ENCODE measurements at places on chromosomes 13 and 19.

- DNase-seq, result no peak
Observed at GRCh38 chr19:29881386-29881785, 60.7 kb upstream of the URI1 start.

DNA sequence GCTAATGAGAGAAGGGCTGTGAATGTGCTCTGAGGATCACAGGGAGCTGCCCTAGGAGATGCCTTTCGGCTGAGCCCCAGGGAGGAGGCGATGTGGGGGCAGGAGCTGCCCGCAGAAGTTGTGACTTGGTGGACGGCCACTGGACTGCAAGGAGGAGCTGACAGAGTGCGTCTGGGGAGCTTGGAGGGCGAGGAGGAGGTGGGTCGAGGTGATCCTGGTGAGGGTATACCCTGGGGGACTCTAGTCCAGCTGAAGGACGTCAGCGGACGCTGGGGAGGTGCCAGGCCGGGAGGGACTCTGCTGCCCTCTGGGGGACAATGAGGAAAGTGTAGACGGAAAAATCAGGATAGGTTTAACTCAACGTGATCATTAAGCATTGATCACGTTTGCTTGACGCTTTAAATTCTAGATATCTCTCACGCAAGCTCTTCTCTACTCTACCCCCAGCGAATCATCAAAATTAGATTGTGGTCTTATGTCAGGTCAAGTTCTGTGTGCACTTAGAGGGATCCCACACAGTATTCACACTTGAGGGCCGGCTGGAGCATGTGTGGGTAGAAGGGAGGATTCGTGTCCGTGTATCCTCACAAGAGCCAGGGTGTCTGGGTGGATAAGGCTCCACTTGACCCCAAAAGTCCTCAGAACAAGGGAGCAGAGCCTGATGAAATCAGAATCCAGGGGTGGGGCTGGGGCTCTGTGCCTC is 3.3 kb upstream of the CEACAM7 start:
- no peak for DNase-seq

GRCh38 chr13:26007261-26008125 is 44.3 kb downstream of the SHISA2 start:
- DNase-seq, result no peak

DNA sequence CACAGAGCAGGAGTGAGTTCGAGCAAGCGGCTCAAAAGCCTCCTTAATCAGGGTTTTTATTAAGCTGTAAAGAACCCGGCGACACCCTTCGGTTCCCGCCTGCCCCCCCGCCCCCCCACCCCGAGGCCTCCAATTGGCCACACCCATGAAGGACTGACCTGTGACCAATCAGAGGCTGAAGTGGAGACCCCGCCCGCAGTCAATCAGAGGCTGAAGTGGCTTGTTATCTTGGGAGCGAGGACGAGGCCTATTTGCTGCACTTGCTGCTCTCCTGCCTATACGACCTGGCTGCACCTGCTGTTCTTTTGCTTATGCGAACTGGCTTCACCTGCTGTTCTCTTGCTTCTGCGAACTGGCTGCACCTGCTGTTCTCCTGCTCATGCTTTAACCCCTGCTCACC is 844.9 kb downstream of the OLFM4 start:
- DNase-seq, result no peak

DNA sequence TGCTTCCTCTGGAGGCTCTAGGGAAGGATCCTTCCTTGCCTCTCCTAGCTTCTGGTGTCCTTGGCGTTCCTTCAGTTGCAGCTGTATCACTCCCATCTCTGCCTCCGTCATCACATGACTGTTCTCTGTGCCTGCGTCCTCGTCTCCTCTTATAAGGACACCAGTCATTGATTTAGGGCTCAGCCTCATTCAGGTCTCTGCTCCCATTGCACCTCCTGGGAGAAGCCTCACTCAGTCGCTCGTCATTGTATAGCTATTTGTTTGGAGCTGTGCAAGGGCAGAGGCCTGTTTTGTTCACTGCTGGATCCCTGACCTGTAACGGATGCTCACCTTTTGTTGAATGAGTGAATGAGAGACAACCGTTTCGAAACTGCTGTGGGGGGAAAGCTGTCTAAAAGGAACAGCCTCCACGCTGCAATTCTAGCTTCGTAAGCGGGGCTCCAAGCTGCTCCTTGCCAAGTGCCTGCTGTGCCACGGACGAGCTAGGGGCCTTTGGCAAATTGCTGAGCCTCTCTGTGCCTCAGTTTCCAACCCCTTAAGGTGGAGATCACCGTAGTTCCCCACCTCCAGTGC is 17.2 kb downstream of the BRSK1 start:
- no peak for DNase-seq

GRCh38 chr13:81540777-81541176 is 1199.9 kb upstream of the SPRY2 start:
- no peak for DNase-seq

DNA sequence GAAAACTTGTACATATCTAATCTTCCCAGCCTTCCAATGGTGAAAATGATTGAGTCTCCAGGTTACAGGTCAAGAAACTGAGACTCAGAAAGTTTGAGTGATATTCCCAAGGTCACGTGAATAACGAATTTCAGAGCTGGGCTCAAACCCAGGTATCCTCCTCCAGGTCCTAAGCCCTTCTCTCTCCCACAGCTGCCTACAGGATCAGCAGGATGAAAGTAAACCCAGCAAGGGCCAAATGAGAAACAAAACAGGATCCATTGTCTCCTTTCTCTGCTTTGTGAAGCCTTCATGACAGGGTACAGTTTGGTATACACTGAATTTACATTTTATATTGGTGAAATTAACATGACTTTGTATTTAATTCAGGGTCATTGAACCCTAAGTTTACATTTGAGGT is 208.1 kb downstream of the RBM26 start:
- DNase-seq, result no peak

DNA sequence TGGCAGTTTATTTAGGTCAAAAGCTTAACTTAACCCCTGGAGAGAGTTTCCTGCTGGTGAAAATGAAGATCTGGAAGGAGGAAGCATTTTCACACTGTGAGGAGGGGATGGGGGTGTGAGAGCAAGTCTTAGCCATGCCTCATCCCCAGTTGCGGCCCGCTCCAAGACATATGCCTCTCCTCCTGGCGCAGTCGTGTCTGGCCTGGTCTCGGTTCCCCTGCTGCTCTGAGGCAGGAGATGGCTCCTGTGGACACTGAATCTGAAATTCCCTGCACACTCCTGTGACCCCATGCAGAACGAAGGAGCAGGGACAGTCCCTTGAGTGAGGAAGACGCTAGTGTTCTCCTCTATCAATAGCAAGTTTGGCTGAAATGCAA is 360 bp upstream of the ZNF69 start:
- no peak for DNase-seq

DNA sequence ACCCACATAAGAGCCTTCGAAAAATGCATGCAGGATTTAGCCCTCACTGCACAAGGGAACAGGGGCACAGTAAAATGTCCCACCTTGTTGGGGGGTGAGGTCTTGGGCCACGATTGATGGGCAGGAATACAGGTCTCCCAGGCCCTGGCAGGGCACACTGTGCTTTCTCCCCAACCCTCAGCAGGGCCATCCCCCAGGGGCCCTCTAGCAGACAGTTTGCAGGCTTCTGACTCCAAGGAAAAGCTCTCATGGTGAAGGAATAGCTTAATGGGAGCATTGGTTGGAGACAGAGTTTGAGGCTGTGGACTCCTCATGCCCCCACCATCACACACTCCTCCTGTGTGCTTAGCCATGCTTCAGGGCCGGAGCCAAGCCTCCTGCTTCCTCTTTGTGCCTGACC is 484.6 kb downstream of the ZNF536 start:
- no peak for DNase-seq

- no peak for DNase-seq
Observed at GRCh38 chr13:112892426-112893206, 76.4 kb upstream of the MCF2L start.

DNA sequence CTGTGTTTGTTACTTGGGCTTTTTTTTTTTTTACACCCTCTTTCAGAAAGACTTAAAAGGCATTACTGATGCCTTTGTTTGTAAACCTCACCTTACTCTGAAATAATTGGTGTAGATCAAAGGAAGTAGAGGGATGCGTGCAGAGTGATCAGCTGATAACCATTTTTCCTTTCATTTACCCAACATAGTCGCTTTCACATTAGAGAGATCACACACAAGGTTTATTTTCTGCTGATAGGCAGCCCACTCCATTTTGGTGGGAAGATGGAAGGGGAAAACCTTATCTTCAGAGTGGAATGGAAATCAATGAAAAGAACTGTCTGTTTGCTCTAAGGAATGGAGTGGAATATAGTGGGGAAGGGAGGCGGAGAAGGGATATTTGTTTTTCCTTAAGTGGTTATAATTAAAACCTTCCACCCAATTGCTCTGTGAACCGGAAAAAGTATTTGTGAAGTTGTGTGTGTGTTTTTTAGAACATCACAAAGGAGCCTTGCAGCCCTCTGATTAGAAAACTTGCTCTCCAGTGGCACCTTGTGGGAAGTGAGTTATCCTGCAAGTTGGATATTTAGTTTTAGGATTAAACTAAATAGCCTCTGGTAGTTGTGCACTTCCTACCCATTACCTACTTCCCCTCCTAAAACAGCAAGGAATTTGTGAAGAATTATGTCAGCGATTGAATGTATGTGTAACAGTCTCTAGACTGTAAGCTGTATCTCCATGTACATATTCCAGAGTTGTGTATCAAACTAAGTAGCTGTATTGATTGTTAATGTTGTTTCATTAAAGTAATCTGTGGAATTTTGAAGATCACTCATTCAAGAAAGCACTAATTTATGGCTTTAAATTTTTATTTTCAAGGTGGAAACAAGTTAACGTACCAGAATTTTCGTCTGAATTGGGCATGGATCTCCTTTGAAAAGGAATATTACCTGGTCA is 76.8 kb downstream of the FREM2 start:
- DNase-seq, result no peak

DNA sequence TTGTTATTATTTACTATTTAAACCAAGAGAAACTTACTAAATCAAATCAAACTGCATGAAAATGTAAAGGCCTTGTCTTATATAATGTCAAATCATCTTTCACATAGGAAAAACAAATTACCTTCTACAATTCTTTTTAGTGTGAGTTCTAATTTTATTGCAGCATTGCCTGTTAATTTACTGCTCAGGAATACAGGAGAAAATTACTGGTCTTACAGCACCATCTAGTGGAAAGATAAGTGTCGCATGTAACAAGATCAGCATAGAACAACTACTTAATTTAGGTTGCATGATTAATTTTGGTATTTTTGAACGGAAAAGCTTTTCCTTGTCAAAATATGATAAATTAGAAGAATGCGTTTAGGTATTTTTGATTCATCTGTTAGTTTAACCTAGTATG is 502.7 kb downstream of the UQCRFS1 start:
- no peak for DNase-seq

- no peak for DNase-seq
Observed at GRCh38 chr13:20356444-20356843, 124.3 kb upstream of the GJB6 start.

GRCh38 chr19:16334411-16334810 is 9.8 kb downstream of the KLF2 start:
- no peak for DNase-seq

GRCh38 chr13:41655997-41656396 is 198.6 kb downstream of the RGCC start:
- no peak for DNase-seq

- DNase-seq, result no peak
Observed at GRCh38 chr19:49362048-49362928, at the start of gene TEAD2. Gene TEAD2 (minus strand): TSS chr19:49362416. CDS start chr19:49360075, 2,341 bp downstream.

DNA sequence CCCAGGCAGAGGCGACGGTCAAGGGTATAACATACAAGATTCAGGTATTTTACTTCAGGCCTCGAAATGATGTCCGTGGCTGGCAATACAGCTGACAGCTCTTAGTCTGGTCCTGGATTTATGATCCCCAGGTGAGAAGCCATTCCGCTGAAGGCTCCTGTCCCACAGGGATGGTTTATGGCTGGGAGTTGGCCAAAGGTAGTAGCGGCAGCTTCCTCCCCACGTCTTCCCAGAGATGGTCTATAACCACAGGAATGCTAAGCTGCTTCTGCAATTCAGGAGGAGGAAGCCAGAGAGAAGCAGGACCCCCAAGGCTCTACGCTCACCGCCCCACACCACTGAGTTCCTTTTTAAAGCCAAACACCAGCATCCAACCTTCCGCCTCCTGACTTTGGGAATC is 27.1 kb downstream of the OLFM2 start:
- DNase-seq, result no peak

DNA sequence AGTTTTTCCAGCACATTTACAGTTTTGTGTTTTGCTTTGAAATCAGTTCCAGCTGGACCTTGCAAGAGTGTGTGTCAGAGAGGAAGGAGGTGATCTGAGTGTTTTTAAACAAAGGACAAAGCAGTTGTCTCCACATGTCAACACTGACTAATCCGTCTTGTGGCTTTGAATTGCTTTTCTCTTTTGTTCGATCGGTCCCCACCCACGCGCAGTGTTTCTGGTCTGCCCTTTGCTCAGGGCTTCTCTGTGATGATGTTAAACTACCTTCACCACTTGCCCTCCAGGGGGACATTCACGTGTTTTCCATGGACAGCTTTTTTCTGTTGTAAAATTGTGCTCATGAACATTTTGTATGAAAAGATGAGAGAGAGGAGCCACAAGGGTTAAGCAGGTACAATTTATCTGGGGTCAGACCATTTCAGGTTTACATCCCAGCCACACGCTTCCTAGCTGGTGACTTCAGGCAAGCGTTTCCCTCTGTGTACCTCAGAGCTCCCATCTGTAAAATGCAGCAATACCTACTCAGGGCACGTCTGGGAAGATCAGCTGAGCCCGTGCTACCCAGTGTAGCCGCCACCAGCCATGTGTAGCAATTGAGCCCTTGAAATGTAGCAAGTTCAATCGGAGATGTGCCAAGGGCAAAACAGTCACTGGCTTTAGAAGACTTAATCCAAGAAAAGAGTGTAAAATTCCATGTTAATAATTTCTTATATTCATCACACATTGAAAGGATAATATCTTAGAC is 13.5 kb upstream of the PLA2G4C start:
- DNase-seq, result no peak

- DNase-seq, result no peak
Observed at GRCh38 chr13:72113931-72114330, 246.9 kb upstream of the DACH1 start.

DNA sequence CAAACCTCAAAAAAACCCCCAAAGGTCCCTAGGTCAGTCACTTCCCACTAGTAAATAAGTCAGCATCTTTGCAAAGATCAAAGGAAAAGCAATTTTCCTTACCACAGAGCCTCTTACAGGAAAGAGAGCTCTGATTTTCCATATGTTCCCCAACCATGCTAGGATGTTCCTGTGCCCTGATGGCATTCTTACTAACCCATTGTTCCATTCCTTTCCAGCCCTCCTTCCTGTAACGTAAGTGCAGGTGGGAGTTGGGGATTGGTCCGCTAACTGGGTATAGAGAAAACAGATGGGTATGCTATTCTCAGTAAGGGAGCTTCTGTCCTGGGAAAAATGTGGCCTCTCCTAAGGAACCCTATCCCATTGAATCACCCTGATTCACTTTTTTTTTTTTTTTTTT is 14.3 kb downstream of the DPRX start:
- DNase-seq, result no peak
